ENCODE measurements at places on chromosomes 3 and 15.
A peak's percentile ranks its signal among the peaks of the same experiment; 100 is the strongest.

- DNase-seq: no peak
Observed at GRCh38 chr3:132753946-132754345, 31.7 kb upstream of the NPHP3 start.

GRCh38 chr15:72382146-72382545 is 6.3 kb upstream of the HEXA start:
- DNase-seq: no peak

- DNase-seq: no peak
Observed at GRCh38 chr3:132416161-132416560, 1.1 kb upstream of the DNAJC13 start.

- no peak for DNase-seq
Observed at GRCh38 chr3:187497052-187497451, 128.9 kb downstream of the RTP4 start.

DNA sequence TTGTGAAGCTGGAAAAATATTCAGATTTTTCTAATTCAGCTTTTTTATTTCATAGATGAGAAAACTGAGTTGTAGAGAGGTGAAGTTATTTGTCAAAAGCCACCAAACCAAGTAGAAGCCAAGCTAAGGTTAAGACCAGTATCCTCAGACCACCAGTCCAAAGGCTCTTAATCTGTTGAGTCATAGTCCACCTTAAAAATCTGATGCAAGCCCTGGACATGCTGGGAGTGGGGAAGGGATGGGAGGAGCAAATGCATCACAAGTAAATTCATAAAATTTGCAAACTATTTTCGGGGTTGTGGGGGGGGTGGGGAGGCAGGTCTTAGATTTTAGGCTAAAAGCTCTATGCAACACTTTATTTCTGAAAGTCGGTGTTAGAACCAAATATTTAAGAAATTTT is 307.7 kb upstream of the SEMA6D start:
- DNase-seq: no peak

DNA sequence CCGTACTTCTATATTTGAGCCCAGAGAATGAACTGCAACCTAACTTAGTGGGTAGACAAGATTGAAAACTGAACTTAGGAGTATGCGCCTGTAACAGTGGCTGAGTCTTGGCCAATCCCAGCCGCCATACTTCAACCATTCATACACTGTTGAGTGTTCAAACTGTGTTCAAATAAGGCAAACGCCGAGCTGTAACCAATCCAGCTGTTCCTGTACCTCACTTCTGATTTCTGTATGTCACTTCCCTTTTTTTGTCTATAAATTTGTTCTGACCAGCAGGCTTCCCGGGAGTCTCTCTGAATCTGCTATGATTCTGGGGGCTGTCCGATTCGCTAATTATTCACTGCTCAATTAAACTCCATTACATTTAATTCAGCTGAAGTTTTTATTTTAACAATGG is 58.6 kb upstream of the TPM1 start:
- no peak for DNase-seq

DNA sequence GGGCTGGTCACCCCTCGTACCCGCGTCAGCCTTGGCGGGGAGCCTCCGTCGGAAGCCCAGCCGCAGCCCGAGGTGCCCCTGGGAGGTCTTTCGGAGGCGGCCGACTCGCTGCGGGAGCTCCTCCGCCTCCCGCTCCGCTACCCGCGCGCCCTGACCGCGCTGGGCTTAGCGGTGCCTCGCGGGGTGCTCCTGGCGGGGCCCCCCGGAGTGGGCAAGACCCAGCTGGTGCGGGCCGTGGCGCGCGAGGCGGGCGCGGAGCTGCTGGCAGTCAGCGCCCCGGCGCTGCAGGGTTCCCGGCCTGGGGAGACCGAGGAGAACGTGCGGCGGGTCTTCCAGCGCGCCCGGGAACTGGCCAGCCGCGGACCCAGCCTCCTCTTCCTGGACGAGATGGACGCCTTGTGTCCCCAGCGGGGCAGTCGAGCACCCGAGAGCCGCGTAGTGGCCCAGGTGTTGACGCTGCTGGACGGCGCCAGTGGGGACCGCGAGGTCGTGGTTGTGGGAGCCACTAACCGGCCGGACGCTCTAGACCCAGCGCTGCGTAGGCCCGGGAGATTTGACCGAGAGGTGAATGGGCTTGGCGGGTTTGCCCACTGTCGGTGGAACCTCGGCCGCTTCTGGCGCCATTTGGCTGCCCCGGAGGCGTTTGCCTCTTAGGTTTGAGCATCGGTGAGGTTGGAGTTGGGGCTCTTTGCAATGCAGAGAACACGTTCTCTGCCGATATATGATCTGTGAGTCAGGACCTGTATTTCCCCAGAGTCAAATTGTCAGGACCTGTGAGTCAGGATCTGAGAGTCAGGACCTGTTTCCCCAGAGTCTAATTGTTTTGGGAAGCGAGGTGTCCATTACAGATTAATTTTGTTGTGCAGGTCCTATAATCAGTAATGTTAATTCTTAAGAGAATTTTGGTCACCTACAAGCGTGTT is 24.9 kb upstream of the GATM start:
- DNase-seq: peak; percentile 75

Data from activated CD8-positive, alpha-beta memory T cell treated with anti-CD3 and anti-CD28 coated beads, Interleukin-2, amount 50 U/mL, for 48 hours (primary cell).